ENCODE measurements at places on chromosomes 5 and 9.

- no peak for DNase-seq
These were observed 52.3 kb downstream of the ZNF510 start for GRCh38 chr9:96725576-96725975.

- DNase-seq: no peak
These were observed 255.4 kb downstream of the SMARCA2 start for GRCh38 chr9:2270565-2270964.

- no peak for DNase-seq
These were observed 13.6 kb downstream of the NR2F1-AS1 start for GRCh38 chr5:93567424-93567823.

- no peak for DNase-seq
These were observed 5.3 kb upstream of the CTXN3 start for GRCh38 chr5:127643607-127644006.

DNA sequence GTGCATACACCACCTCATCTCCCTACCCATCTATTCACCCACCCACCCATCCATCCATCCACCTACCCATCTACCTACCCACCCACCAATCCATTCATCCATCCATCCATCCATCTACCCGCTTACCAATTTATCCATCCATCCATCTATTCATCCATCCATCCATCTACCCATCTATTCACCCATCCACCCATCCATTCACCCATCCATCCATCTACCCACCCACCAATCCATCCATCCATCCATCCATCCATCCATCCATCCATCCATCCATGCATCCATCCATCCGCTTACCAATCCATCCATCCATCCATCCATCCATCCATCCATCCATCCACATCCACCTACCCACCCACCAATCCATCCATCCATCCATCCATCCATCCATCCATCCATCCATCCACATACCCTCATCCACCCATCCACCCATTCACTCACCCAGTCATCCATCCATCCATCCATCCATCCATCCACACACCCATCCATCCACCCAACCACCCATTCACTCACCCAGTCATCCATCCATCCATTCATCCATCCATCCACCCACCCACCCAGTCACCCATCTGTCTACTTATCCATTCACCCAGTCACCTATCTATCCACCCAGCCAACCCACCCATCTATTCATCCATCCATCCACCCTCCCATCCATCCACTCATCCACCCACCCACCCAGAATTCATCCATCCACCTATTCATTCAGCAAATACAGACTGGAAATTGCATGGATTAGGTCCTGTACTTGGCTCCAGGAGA is 125.6 kb downstream of the RXRA start:
- no peak for DNase-seq

GRCh38 chr9:136235171-136235570 is 10.4 kb downstream of the QSOX2 start:
- DNase-seq: no peak

- DNase-seq: no peak
These were observed 51.6 kb downstream of the NUDT12 start for GRCh38 chr5:103510851-103511553.

DNA sequence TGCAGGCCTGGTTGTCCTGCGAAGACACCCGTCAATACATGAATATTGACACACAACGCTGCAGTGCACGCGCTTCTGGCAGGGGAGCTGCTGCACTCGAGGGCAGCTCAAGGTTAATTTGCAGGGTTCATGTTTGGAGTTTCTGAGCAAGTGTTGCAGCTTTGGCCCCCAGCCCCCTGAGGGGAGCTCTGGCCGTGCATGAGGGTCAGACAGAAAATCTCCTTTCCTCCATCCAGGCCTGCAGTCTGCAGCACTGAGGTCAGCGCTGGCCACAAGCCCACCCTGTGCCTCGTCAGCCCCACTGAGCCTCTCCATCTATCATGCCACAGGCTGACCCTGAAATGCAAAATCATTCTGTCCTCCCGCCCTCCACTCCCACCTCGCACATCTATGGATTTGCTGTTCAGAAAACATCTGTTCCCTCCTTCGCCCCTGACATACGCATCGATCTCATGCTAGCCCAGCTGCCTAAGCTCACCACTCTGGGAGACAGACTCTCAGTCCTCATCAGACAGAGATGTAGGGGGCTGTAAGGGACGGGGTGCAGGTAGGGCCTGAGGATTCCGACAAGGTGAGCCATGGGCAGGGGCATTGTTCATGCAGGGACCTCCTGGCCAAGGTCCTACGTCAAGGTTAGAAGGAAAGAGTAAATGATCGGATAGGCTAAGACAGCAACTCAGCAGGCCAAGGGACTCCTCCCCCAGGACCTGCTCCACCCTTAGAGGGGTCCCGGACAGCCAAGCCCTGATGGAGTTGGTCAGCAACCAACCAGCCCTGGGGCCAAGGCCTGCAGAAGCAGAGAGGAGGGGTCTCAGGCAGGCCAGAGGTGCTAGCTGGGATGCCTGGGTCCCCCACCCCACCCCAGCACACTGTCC is 125.1 kb downstream of the KCNIP1 start:
- no peak for DNase-seq

Data from GM12891 (cell line).